Stimulated activated CD4-positive, alpha-beta T cell treated with anti-CD3 and anti-CD28 coated beads, Interleukin-15, amount 100 ng/mL, for 1 hour (primary cell): ENCODE measurements at places on chromosomes 3 and 15.

GRCh38 chr15:56659197-56659596 is 74.1 kb downstream of the ZNF280D start:
- no peak for DNase-seq

DNA sequence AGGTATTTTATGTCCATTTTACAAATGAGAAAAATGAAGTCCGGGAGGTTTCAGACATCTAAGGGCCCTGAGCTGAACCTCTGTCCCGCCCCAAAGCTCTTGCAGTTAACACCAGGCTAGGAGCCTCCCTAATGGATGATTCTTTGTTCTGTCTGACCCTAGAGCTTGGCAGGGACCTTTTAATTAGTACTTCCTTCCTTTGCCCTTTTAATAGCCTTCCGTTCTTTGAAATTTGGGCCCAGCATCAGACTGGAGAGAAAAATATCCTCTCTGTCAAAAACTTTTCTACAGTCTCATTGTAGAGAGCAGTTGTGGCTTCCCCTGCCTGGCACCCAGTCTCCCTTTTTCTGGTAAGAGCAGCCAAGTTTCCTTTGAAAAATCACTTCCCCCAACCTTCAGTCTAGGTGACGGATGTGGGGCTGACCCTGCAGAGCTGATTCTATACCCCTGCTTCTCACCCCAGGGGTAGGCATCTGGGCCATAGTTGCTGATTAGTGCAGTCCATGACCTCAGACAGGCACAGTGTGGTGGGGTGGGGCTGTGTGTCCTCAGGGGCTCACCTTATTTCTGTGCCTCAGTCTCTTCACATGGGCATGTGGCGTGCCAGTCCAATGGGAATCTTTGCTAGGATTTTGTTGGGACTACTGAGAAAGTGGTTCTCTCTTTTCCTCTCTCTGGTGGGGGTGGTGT is 220.4 kb downstream of the ADAMTS9 start:
- no peak for DNase-seq

- no peak for DNase-seq
Measured at GRCh38 chr15:68316061-68316804, 38.7 kb downstream of the FEM1B start.

DNA sequence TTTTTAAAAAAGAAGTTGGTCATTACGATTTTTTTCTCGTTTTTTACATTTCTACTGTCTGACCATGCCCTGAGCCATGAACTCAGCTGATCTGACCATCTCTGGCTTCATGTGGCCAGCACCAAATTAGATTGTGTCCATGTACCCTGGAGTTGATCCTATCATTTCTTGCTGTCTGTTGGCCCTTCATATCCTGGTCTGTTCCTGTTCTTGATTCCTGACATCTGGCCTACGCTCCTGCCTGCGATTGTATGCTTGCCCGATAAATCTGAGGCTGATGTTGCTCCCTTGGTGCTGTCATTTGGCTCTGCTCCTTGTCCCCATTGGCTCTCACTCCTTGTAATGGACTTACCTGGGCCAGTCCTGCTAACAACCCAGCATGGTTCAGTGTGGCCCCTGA is 89.8 kb upstream of the IGSF10 start:
- no peak for DNase-seq

GRCh38 chr3:189143321-189143720 is 28.4 kb upstream of the TPRG1 start:
- no peak for DNase-seq
